ENCODE measurements at places on chromosomes 5 and 9.

- DNase-seq: no peak
Observed at GRCh38 chr5:38207343-38207742, 51.0 kb upstream of the EGFLAM start.

- DNase-seq: no peak
Observed at GRCh38 chr9:131423171-131423581, 29.3 kb downstream of the PRRC2B start.

GRCh38 chr9:87267251-87268070, 230.2 kb upstream of the DAPK1 start:
- no peak for DNase-seq

- no peak for DNase-seq
Observed at GRCh38 chr9:112187404-112187803, 12.3 kb upstream of the SUSD1 start.

- no peak for DNase-seq
Observed at GRCh38 chr9:7910426-7911020, 110.9 kb upstream of the DMAC1 start.

All from NCI-H460 (cell line).